ENCODE measurements at places on chromosomes 4 and X.

DNA sequence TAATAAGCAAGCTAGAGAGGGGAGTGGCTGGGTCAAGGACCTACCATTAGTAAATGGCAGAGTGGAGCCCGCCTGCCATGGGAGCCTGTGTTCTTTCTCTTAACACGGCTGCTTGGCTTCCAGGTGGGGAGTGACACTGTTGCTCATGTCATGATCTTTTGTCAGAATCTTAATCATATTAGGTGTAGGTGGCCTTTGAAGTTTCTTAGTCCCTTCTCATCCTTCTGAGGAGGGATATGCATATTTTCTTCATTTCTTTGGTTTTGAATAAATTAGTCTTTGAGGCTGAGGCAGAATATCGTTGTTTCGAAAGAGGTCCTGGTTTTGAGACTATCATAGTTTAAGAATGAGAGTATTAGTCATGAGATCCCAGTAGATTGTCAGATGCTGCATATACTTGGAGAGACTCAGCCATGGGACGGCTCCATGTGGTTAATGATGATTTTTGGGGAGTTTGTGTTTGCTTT, 28.9 kb downstream of the SNX25 start:
- no peak for DNase-seq

DNA sequence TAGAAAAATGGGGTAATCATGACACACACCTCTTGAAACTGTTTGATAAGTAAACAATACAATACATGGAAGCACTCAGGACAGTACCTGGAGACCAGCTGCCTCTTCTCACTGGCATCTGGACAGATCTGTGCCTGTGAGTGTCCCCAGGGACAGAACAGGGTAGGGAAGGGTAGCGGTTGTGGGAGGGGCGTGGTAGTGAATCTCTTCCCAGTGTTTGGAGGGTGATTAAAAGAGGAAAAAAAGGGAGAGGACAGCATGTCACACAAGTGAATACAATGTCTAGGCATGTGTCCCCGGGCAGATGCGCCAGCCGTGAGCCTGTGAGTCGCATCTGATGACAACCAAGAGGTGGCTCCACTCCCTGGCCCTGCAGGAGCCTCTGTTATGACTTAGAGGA, 138.8 kb upstream of the MSX1 start:
- DNase-seq = no peak

- DNase-seq = no peak
These were observed 503 bp upstream of the PDE5A start for GRCh38 chr4:119629142-119629471.

- DNase-seq = no peak
These were observed 67.0 kb downstream of the SEL1L3 start for GRCh38 chr4:25795566-25796454.

DNA sequence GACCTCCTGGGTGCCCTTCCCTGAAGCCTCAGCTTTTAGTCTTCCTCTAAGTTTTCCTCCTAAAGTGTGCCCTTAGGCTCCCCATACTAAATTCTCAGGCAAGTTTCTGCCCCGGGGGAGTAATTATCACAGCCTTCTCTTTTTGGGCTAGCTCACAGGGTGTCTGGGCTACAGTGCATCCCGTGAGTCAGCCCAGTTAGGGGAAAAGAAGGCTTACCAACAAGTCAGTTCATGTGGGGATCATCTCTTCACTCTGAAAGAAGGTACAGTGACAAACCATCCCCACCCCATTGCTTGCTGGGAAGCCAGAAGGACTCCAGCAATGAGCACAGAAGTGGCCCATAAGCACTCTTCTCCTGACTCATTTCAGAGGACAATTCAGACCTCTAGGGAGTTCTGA, 134.7 kb upstream of the FAM9C start:
- DNase-seq = no peak

GRCh38 chr4:138053641-138054301, 188.4 kb downstream of the SLC7A11 start:
- no peak for DNase-seq

GRCh38 chr4:48651914-48652313, 128.2 kb downstream of the FRYL start:
- DNase-seq = no peak

Data from activated effector memory CD4-positive, alpha-beta T cell treated with Interleukin-2 at 50 U/mL for 16 hours (primary cell).